ENCODE measurements at places on chromosomes 16 and 17.
A peak's percentile ranks its signal among the peaks of the same experiment; 100 is the strongest.

- no peaks in the 10 kb centered on the region for H3K36me3 ChIP-seq
- H3K27ac ChIP-seq, result no peak overlapping the region
- peaks cover 31% of the 10 kb centered on the region for H3K27me3 ChIP-seq
- H3K4me1 ChIP-seq, result peaks cover 3% of the 10 kb centered on the region
- no peak for DNase-seq
These were observed 21.5 kb downstream of the HSD17B2 start for GRCh38 chr16:82056550-82056896.

GRCh38 chr16:1261131-1261892 is 5.4 kb downstream of the TPSD1 start:
- H3K27me3 ChIP-seq, result peaks cover 13% of the 10 kb centered on the region
- no peak overlapping the region for H3K27ac ChIP-seq
- H3K4me1 ChIP-seq, result peaks cover 5% of the 10 kb centered on the region

- DNase-seq, result no peak
- no peak overlapping the region for H3K4me3 ChIP-seq
- no peak overlapping the region for H3K27ac ChIP-seq
- H3K36me3 ChIP-seq, result no peaks in the 10 kb centered on the region
- H3K4me1 ChIP-seq, result peaks cover 13% of the 10 kb centered on the region
These were observed 78.8 kb downstream of the CDRT15 start for GRCh38 chr17:14157822-14158221.

DNA sequence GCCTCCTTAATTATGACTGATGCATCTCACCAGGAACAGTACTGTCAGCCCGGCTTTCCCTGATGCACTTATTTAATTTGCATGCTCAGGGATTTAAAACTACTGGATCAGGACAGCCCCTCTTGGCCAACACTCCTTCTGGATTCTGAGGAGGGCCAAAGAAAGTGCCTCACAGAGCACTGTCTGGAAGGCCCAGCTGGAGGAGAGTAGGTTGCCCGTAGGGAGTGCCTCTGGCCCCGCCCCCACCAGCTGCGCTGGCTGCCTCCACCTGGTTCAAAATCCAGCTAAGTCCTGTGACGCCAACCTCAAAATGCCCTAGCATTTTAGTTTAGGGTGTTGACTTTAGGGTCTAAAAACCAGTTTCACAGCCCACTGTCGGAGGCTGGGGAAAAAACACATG is 49.4 kb upstream of the SREBF1 start:
- no peaks in the 10 kb centered on the region for H3K27me3 ChIP-seq
- no peaks in the 10 kb centered on the region for H3K36me3 ChIP-seq
- H3K4me1 ChIP-seq, result peaks cover 4% of the 10 kb centered on the region
- no peak overlapping the region for H3K27ac ChIP-seq
- DNase-seq, result no peak
- no peak overlapping the region for H3K4me3 ChIP-seq

GRCh38 chr17:50634224-50634914 is at the start of gene ABCC3:
Gene ABCC3 (plus strand): TSS chr17:50634881. CDS start chr17:50634937, 56 bp downstream.
- no peaks in the 10 kb centered on the region for H3K36me3 ChIP-seq
- DNase-seq, result peak; percentile 57
- no peak within 1 kb of the TSS for H3K27ac ChIP-seq
- peaks cover 50% of the 10 kb centered on the region for H3K27me3 ChIP-seq
- no peaks in the 10 kb centered on the region for H3K4me1 ChIP-seq

GRCh38 chr16:47643323-47644000 is 182.3 kb downstream of the PHKB start:
- H3K36me3 ChIP-seq, result peaks cover 5% of the 10 kb centered on the region
- H3K4me1 ChIP-seq, result peaks cover 25% of the 10 kb centered on the region
- peak overlapping the region; percentile 72 for H3K4me3 ChIP-seq

DNA sequence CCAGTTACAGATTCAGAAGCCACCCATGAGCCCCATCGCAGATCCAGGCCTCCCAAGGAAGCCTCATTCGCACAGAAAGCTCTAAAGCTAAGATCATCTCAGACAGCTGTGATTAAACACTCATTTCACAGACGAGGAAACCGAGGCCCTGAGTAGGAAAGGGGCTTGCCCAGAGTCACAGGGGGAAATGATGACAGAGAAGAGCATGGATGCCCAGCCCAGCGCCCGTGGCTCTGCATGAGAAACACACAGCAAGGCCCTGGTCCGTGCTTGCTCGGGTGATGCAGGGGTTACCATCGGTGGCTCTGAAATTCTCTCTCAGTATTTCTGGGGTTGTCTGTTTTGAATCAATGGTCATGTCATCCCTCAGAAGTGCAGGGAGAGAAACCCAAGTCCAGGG is 109.6 kb downstream of the C16orf78 start:
- H3K27me3 ChIP-seq, result peaks cover 34% of the 10 kb centered on the region
- no peak overlapping the region for H3K4me3 ChIP-seq
- H3K36me3 ChIP-seq, result no peaks in the 10 kb centered on the region
- no peaks in the 10 kb centered on the region for H3K4me1 ChIP-seq
- DNase-seq, result no peak

DNA sequence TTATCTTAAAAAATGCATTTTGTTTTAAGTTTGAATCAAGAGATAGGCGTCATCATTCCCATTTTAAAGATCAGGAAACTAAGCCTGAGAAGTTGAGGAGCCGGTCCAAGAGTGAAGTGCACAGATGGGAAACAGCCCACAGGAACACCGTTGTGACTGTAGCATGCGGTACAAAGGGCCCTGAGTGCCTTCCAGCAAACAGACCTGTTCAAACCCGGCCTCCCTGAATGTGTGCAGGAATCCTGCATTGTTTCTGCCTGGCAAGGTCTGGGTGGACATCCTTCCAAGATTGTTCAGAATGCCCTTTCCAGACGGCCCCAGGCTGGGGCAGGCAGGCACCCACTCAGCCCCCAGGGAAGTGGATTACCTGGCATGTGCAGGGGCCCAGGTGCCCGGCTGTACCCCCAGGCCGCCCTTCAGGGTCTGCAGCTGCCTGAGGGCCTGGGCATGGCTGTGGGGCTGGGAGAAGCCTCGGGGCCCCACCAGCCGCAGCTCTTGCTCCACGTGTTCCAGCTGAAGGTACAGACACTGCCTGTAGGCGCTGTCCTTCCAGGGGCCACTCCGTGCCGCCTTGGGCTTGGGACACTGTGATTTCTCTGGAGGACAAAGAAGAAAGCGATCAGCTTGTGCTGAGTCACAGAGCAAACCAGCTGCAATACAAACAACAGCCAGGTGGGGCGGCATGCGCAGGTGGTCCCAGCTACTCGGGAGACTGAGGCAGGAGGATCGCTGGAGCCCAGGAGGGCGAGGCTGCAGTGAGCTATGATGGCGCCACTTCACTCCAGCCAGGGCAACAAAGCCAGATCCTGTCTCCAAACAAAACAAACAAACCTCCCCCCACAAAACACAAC is 45.0 kb upstream of the GCSH start:
- no peak for DNase-seq
- peaks cover 7% of the 10 kb centered on the region for H3K27me3 ChIP-seq
- no peak overlapping the region for H3K27ac ChIP-seq
- H3K4me3 ChIP-seq, result no peak overlapping the region
- H3K4me1 ChIP-seq, result no peaks in the 10 kb centered on the region

- no peak overlapping the region for H3K27ac ChIP-seq
- no peaks in the 10 kb centered on the region for H3K36me3 ChIP-seq
- no peak for DNase-seq
- H3K27me3 ChIP-seq, result peaks cover 6% of the 10 kb centered on the region
- no peak overlapping the region for H3K4me3 ChIP-seq
- no peaks in the 10 kb centered on the region for H3K4me1 ChIP-seq
These were observed 45.9 kb upstream of the HS3ST3A1 start for GRCh38 chr17:13647543-13648021.

GRCh38 chr16:10624527-10624926 is 44.1 kb upstream of the EMP2 start:
- H3K4me3 ChIP-seq, result no peak overlapping the region
- no peak for DNase-seq
- H3K36me3 ChIP-seq, result no peaks in the 10 kb centered on the region
- no peak overlapping the region for H3K27ac ChIP-seq
- H3K27me3 ChIP-seq, result peaks cover 23% of the 10 kb centered on the region

DNA sequence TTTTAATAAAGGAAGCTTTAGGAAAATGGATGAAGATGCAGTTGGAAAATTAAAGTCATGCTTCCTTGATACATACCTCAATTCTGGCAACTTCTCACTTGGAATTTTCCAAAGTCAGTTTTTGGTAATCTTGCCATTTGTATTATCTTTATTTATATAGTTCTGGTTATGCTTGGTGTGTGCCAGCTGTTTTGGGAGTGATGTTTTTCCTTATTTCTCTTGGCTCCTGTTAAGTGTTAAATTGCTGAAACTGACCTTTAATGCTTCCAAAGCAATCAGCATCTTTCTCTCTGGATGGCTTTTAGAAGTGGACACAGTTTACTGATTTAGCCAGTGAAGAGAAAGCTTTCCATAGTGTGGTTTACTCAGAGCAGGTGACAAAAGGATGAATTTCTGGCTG is 70.1 kb upstream of the HAS3 start:
- peaks cover 9% of the 10 kb centered on the region for H3K36me3 ChIP-seq
- DNase-seq, result no peak
- no peak overlapping the region for H3K27ac ChIP-seq
- no peak overlapping the region for H3K4me3 ChIP-seq

DNA sequence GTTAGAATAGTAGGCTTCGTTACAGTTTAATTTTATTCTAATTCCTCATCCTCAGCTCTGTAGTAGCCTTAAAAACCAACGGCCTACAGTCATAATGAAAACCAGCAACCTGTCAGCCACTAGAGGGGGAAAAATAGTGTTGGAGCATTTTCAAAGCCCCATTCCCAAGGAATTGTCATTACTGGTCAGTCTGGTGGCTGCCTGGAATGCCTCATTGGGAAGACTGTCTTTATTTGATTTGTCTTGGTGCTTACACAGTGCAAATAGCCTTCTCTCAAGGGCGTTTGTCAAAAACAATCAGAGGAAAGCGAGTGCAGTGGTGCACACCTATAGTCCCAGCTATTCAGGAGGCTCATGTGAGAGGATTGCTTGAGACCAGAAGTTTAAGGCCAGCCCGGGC is 4.7 kb downstream of the LPCAT2 start:
- H3K27me3 ChIP-seq, result peaks cover 15% of the 10 kb centered on the region
- H3K36me3 ChIP-seq, result peaks cover 18% of the 10 kb centered on the region
- H3K27ac ChIP-seq, result no peak overlapping the region
- H3K4me3 ChIP-seq, result no peak overlapping the region
- DNase-seq, result no peak

DNA sequence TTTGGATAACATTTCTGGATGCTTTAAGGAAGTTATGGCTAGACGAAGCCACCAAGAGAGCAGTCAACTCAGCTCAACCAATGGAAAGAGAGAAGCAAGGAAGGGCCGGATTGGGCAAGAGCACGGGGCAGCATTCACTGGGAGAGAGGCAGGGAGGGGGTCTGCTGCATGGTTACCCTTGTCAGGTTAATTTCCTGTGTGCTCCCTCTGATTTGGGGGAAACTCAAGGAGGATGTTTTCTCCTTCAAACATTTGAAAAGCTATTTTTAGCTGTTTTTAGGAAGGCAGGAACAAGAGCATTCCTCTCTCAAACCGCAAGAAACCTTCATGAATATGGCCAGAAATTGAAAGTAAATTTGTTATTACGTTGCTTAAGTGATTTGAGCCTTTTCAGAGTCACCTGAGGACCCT is 118.5 kb upstream of the ZFHX3 start:
- H3K4me3 ChIP-seq, result no peak overlapping the region
- H3K27ac ChIP-seq, result no peak overlapping the region
- peaks cover 14% of the 10 kb centered on the region for H3K27me3 ChIP-seq
- no peaks in the 10 kb centered on the region for H3K36me3 ChIP-seq
- H3K4me1 ChIP-seq, result peaks cover 7% of the 10 kb centered on the region
- DNase-seq, result no peak

- DNase-seq, result no peak
- H3K4me3 ChIP-seq, result no peak overlapping the region
- no peak overlapping the region for H3K27ac ChIP-seq
- H3K4me1 ChIP-seq, result peaks cover 15% of the 10 kb centered on the region
- no peaks in the 10 kb centered on the region for H3K27me3 ChIP-seq
These were observed 73.3 kb downstream of the TANC2 start for GRCh38 chr17:63039342-63039741.

- peak overlapping the region; percentile 66 for H3K27ac ChIP-seq
- peaks cover 4% of the 10 kb centered on the region for H3K27me3 ChIP-seq
- DNase-seq, result no peak
- peaks cover 15% of the 10 kb centered on the region for H3K4me1 ChIP-seq
- peak overlapping the region; percentile 45 for H3K4me3 ChIP-seq
- no peaks in the 10 kb centered on the region for H3K36me3 ChIP-seq
These were observed 11.2 kb upstream of the CEP20 start for GRCh38 chr16:15899538-15900100.

Data from natural killer cell treated with Interleukin-12 subunit alpha and Interleukin-12 subunit beta and Interleukin-15 and Interleukin-18, amount 100 ng/mL, for 72 hours (primary cell).